ENCODE measurements at places on chromosomes 5 and 9.

DNA sequence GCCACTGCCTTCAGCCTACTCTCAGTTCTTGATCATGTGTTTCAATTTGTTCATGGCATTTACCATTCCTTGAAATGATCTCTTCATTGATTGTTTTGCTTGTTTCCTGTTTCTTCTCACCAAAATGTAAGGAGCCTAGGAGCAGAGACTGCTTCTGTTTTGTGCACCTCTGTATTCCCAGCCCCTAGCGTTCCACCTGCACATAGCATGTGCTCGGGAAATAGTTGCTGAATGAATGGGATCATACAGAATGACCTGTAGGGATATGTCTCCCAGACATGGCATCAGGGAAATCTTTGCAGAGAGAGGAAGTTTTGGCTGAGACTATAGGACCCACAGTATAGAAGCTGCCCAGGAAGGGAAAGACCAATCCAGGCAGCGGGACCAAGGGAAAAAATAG lies 6.2 kb upstream of the CERCAM start:
- no peak for DNase-seq

DNA sequence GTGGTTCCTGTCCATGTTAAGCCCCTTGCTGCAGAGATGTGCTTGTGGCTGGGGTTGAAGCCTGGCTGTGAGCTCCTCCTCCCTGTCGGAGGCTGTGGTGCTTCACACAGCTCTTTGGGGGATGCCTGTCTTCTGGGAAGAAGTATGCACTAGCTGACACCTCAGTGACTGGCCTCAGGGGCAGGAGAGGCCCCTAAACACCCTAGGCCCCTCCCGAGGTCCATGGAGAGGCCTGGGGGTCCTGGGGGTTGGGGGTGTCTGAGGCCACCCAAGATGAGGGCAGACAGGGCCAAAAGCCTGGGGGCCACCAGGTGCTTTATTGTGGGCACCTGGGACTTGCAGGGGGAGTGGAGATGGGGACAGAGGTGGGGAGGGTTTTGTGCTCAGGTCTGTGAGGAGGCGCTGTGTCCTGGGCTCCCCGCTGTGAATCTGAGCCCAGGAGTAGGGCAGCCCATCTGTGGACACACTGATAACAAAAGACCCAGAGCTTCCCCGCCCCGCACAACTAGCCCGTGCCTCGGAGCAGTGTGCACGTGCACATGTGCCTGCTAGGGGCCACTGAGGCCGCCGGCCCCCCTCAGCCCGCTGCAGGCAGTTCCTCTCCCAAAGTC lies 92.0 kb downstream of the PHF2 start:
- no peak for DNase-seq

DNA sequence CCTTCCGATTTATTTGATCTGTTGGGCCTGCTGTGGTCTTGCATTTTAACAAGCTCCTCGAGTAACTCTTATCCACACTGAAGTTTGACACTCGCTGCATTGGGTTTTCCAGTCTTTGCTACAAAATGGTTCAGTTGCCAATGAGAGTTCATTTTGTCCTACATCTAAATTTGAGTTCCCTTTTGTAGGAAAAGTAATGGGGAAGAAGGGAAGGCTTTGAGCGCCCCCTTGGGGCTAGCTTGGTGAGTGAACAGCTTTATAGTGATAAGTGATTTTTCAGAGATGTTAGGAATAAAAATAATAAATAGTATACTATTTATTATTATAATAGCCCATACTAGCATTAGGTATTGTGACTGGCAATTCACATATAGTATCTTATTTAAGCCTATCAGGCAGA lies 89.9 kb upstream of the GNAQ start:
- peak; percentile 26 for DNase-seq

GRCh38 chr5:7871653-7872052 lies 2.7 kb downstream of the MTRR start:
- no peak for DNase-seq

GRCh38 chr5:1701216-1701864 lies 98.3 kb downstream of the MRPL36 start:
- no peak for DNase-seq

GRCh38 chr9:20906326-20906725 lies 125.1 kb downstream of the HACD4 start:
- no peak for DNase-seq

GRCh38 chr9:120745278-120745677 lies 31.0 kb upstream of the MEGF9 start:
- no peak for DNase-seq

DNA sequence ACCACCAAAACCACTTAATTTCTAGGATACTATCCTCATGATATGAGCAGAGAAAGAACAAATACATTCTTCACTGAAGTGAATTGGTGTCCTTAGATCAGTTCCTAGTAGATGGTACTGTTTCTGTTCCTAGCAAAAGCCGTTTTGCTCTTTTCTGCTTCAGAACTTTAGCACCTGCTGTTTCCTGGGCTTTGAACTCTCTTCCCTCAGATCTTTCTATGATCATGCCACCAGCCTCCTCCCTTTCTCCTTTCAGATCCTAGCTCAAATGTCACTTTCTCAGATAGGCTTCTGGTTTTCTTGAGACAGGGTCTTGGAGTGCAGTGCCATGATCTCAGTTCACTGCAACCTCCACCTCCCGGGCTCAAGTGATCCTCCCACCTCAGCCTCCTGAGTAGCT lies 118.0 kb downstream of the EGFLAM start:
- no peak for DNase-seq

DNA sequence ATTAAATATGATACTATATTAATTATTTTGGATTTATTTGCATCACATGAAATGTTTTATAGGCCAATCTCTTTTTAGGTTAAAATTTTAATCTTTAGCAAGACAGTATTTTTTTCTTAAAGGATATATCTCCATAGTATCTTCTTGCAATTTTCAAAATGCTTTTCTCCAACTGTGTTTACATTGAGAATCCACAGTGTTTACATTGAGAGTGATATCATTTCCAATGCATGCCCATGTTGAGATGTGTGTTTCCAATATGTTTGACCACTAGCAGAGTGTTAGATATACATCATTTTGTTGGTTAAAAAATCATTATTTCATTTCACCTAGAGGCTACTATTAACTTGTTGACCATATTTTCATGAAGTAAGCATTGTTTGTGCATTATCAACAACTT lies 17.3 kb downstream of the VCAN start:
- DNase-seq = no peak

- no peak for DNase-seq
Observed at GRCh38 chr5:133471699-133472098, 140.6 kb downstream of the FSTL4 start.

DNA sequence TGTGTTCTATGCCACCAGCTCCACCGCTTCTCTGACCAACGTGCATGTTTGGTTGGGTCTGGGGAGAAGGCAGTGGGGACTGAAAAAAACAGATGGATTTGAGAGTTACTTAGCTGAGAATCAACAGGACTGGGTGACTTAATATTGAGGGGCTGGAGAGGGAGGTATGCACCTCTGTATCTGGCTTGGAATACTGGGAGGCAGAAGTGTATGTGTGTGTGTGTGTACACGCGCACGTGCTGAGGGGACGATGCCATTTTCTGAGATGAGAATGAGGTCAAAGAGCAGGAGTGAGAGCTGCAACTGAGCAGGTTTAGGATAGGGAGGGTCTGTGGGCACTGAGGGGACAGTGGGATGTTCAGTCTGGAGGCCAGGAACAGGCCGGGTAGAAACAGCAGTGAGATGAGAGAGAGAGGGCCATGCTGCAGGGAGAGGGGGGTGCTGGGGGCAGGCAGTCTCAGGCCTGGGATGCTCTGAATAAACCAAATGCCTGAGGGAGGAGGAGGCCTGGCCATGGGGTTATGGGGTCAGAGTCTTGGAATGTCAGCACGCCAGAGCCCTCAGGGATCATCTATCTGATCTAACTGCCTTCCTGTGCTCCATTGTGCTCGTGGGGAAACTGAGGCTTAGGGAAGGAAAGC lies 14.0 kb downstream of the PDGFRB start:
- no peak for DNase-seq

DNA sequence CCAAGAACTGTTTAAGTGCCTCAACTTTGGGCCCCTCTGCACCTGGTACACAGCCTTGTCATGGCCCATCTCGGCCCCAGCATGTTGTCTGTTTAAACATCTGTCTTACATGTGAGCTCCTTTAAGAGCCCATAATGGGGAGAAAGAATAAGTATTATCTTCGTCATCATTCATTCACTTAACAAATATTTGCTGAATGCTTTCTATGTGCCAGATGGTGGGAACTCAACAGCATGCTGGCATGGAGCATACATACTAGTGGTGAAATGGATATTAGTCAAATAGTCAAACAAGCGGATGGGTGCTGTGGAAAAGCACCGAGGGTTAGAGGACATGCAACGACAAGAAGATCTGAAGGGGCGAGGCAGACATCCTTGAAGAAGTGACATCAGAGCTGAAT lies 54.5 kb downstream of the GABBR2 start:
- no peak for DNase-seq

DNA sequence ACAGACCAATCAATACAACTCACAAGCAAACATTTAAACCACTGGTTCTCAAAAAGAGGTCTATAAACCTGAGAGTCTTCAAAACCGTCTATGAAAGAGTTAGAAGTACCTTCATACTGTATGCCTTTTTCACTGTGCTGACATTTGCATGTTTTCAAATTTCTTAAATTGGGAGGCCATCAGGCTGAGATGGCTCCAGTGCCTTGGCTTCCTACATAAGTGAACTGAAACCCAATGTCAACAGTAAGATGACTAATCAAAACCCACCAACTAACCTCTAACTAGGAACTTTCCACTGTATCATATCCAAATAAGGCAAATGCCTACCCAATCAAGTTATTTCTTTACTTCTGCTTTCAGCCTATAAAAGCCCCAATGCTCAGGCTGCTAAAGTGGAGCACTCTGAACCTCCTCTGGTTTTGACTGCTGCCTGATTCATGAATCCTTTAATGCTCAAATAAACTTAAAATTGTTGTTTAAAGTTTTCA lies 35.1 kb downstream of the FAM13B start:
- DNase-seq = no peak

DNA sequence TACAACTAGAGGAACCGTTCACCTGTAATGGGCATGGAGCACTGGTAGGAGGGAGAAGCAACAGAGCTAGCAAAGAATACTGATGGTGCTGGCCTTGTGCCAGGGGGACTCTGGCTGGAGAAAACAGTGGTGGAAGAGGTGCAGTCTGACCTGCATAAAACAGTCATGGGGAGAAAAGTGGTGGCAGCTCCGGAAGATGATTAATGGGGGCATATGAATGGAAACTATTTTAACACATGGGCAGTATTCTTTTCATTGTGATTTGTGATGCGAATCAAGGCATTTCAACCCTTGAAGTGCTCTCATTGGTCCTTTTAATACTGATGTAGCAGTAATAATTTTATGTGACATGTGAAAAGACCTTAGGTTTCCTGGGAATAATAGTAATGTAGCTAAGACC lies 219.6 kb downstream of the ADAMTS6 start:
- DNase-seq = peak; percentile 14

- no peak for DNase-seq
Observed at GRCh38 chr9:133733796-133734533, 4.2 kb downstream of the SARDH start.

- no peak for DNase-seq
Observed at GRCh38 chr5:139851558-139851957, 56.0 kb downstream of the PSD2 start.

- DNase-seq = no peak
Observed at GRCh38 chr9:134291961-134292871, 34.0 kb upstream of the RXRA start.

- no peak for DNase-seq
Observed at GRCh38 chr5:112316731-112317130, 102.3 kb downstream of the EPB41L4A start.

DNA sequence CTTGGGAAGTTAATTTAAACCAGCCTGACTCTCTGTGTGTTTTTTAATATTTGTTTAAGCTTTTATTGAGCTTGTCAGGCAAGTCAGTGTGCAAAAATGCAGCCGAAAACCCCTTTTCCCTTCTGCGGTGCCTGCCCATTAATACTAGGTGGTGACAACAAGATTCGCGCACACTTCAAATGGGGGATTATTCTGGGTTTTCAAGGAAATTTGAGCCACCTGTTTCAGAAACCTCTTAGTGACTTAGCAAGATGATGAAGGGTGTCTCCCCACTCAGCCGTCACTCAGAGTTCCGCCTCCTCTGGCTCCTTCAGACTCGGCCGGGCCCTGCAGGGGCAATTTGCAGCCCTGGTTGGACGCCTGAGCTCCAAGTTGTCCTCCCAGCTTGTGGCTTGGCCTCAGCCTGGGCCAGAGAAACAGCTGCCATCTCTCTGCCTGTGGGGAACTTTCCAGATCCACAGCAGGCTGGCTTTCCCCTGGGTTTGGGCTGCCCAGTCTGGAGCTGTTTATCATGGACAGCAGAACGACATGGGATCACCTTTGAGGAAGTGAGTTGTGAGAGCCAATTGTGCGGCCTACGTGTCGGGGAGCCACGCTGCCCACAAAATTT lies 75.9 kb downstream of the SPRY4 start:
- no peak for DNase-seq

DNA sequence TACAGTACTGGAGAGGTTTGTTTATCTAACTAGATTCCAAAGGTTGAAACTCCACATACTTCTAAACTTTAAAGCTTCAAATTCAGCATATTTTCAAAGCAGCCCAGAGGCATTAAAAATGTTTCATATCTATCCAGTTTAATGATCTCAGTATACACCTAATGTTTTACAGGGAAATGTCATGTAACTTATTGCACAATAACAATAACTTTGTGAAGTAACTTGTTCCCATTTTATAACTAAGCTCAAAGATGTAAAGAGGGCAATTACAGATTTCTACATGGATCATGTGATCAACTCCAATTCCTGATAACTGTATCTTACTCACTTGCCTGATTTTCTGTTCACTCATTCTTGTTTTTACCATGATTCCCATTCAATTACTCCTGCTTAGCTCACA lies 610.0 kb downstream of the TAF11L14 start:
- no peak for DNase-seq

DNA sequence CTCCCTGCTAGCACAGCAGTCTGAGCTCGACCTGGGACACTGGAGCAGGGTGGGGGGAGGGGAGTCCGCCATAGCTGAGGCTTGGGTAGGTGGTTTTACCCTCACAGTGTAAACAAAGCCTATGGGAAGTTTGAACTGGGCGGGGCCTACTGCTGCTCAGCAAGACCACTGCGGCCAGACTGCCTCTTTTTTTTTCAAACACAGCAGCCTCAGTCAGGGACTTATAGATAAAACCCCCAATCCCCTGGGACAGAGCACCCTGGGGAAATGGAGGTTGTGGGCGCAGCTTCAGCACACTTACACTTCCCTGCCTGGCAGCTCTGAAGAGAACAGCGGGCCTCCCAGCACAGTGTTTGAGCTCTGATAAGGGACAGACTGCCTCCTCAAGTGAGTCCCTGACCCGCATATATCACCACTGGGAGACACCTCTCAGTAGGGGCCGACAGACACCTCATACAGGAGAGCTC lies 151.1 kb upstream of the APC start:
- DNase-seq = no peak
